ENCODE measurements at places on chromosomes 12 and 14.

DNA sequence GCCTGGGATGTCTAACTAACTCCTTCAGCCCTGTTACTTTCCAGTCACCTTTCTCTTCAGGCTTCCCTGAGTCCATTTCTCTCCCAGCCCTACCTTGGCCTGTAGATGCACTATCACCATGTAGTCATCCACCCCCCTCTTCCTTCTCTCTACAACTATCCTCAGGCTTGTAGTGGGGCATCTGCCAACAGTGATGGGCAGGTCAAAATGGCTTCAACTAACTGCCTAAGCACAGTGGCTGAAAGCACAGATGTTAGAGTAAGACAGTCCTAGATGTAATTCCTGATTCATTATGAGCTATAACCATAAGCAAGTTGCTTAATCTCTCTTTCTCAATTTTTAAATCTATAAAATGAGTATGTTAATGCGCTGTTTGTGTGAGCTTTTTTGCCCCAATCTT, 133.6 kb upstream of the NAV3 start:
- DNase-seq, result no peak

DNA sequence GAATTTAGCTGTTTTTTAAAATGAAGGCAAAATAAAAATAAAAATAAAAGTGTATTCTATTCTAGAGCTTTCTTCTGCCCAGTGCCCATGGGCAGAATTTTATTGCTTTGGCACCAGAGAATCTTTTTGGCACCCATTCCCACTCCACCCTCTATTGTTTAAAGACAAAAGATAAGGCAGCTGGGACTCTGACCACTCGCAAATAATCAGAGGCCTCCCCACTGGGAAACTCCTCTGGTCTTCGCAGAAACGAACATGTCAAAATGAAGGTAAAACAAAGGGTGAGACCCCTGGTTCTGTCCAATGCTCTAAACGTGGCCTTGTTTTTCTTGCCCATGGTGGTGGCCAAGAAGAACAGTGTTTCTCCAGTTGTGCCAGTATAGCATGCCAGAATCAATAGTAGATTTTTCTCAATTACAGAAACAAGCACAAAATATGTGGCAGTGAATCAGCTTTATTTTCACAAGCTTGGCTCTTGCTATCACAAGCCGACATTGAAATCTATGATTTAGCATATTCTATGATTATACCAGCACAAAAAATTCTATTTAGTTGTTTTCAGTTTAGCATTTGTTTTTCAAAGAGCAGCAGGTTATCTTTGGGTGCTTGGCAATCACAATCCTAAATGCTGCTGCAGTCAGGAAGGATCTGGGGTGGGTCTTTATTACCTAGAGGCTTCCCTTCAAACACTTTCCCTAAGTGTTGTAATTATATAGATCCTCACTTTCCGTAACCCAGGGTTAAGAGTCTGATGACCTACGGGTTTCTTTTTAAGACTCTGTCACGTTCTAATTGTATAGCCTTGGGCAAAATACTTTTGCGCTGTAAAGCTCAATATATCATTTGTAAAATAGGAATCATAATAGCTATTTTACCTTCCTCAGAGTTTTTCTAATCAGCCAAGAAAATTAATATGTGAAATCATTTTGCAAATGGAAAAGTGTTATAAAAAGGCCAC, 50.5 kb downstream of the KITLG start:
- DNase-seq, result peak; percentile 28

DNA sequence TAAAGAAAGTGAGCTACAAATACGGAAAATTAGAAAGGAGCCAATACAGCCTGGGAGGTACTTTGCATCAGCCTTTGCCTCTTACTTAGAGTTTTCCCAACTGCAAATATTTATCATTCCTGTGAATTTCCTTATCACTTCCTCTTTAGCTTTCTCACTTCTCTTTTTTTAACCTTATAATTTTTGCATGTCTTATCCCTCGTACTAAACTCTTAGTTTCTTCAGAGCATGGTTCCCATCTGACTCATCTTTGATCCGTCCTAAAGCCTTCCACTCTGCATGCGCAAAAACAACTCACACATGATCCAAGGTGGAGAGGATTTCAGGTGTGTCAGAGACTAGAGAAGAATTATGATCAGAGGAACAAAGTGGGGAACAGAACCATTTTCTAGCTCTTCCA, 9.6 kb upstream of the SNAPC1 start:
- DNase-seq, result no peak

DNA sequence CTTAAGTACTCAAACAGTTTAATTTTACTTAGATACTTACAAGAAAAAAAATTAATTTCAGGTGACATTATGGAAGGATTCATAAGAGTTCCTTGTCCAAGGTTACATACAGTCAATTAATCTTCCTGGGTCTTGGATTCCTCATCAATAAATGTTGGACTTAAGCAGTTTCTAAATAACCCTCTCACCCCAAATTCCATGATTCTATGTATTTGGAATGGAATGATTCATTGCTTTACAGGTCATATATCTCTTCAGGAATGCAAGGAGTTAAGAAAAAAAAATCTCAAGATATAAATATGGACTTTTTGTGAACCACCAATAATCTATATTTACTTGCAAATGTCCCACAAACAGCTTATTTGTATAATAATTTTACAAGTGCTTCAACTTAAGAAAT, 84.2 kb upstream of the BMP4 start:
- no peak for DNase-seq

DNA sequence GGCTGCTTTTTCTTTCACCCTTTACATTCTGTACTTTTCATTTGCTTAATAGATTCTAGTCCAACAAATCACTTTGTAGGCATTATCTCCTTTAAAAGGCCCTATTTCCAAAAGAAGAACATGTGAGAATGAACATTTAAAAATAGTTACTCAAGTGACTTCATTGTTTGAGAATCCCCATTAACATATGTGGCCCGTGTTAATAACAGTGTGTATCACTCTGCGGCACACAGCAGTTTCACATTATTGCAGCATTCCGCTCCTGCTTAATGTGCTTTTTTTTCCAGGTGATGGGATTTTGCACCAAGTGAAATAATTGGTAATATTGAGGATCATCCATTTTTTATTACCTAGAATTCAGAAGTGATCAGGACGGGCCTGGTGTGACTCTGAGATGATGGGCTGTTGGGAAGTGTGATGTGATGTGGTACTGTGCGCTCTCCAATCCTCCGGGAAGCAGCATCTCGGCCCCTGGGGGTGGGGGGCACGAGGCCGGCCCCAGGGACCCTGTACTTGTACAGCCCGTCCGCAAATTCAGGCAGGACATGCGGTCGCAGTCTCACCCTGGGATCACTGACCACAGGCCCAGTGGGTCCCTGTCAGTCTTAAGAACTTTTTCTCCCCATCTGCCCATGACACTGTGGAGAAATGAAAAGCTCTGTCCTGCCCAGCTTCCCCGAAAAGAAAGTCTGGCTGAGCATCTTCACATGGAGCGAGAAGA, 32.9 kb downstream of the SLC15A4 start:
- no peak for DNase-seq

GRCh38 chr12:85843606-85844310, 7.5 kb upstream of the RASSF9 start:
- no peak for DNase-seq

DNA sequence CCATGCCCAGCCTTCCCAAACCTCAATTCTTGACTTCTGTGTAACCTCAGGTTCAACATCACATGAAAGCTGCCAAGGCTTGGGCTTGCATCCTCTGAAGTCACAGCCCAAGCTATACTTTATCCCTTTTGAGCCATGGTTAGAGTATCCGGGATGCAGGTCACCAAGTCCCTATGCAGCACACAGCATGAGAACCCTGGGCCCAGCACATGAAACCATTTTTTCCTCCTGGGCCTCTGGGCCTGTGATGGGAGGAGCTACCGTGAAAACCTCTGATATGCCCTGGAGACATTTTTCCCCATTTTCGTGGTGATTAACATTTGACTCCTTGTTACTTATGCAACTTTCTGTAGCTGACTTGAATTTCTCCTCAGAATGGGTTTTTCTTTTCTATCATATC, 25.8 kb upstream of the DIO2 start:
- no peak for DNase-seq

GRCh38 chr12:122730215-122731014, at the start of gene HCAR1:
HCAR1 (minus strand) TSS chr12:122730844; CDS start chr12:122730339, 505 bp downstream.
- no peak for DNase-seq

- no peak for DNase-seq
These were observed 222.5 kb upstream of the PRICKLE1 start for GRCh38 chr12:42812086-42812485.
